ENCODE measurements at places on chromosomes 7 and 10.

GRCh38 chr7:151245360-151246101, 3.0 kb downstream of the SMARCD3 start:
- H3K36me3 ChIP-seq, result no peaks in the 10 kb centered on the region
- H3K27ac ChIP-seq, result no peak overlapping the region
- H3K4me1 ChIP-seq, result peaks cover 28% of the 10 kb centered on the region
- peak overlapping the region; percentile 38 for H3K4me3 ChIP-seq

DNA sequence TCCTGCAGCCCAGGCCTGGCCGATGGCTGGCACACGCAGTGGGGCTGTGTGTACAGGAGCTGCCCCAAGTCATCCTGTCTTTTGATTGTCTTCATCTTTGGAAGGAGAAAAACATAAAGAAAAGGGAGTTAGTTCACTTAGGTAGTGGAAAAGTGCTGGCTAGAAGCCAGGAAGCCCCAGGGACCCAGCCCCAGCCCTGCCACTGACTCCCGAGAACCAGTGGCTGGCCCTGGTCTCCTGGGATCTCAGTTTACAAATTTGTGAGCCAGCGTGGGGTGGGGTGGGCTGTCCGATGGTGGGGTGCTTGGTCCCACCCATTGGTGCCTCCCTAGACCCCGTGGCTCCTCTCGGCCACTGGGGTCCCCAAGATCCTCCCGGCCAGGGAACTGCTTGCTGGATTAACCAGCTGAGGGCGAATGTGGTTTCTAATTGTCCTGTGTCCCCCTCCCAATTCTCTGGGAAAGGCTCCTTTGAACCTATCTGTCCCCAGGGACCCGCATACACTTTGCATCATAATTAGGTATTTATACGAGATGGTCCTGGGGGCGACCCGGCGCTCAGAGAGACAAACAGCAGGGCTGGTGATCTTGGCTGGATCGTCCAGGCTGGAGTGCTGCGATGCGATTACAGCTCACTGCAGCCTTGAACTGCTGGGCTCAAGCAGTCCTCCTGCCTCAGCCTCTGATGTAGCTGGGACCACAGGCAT, 16.3 kb upstream of the CHST12 start:
- H3K27ac ChIP-seq, result no peak overlapping the region
- DNase-seq, result no peak
- H3K4me3 ChIP-seq, result no peak overlapping the region
- H3K4me1 ChIP-seq, result peaks cover 5% of the 10 kb centered on the region
- H3K36me3 ChIP-seq, result no peaks in the 10 kb centered on the region
- no peaks in the 10 kb centered on the region for H3K27me3 ChIP-seq

GRCh38 chr7:19405541-19405940, 260.3 kb upstream of the FERD3L start:
- H3K4me1 ChIP-seq, result peaks cover 2% of the 10 kb centered on the region
- H3K27me3 ChIP-seq, result no peaks in the 10 kb centered on the region
- H3K27ac ChIP-seq, result no peak overlapping the region
- no peak for DNase-seq
- H3K4me3 ChIP-seq, result no peak overlapping the region

DNA sequence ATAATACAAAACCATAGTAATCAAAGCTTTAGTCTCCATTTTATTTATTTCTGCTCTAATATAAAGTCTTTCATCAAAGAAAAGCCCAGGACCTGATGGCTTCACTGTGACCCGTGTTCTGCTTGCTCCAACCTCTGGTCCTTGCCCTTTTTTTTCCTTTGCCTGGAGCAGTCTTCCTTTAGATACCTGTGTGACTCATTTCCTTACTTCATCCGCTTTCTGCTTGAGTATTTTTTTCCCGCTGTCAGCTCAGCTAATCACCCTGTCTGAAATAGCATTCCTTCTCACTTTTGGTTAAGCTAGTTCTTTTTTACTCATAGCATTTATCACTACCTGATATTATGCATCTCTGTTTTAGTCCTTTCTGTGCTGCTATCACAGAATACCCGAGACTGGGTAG, 194.8 kb downstream of the ABCA13 start:
- no peak for DNase-seq
- no peaks in the 10 kb centered on the region for H3K36me3 ChIP-seq
- H3K4me3 ChIP-seq, result no peak overlapping the region
- no peaks in the 10 kb centered on the region for H3K4me1 ChIP-seq
